ENCODE measurements at places on chromosomes 1 and 21.

GRCh38 chr1:4838231-4838630 is 183.8 kb downstream of the AJAP1 start:
- DNase-seq, result no peak

GRCh38 chr1:155646307-155646706 is 36.3 kb downstream of the MSTO1 start:
- DNase-seq, result no peak

- DNase-seq, result no peak
Measured at GRCh38 chr1:100265562-100265930, 470 bp upstream of the RTCA start.

- DNase-seq, result no peak
Measured at GRCh38 chr1:215002471-215002870, 80.1 kb upstream of the KCNK2 start.

DNA sequence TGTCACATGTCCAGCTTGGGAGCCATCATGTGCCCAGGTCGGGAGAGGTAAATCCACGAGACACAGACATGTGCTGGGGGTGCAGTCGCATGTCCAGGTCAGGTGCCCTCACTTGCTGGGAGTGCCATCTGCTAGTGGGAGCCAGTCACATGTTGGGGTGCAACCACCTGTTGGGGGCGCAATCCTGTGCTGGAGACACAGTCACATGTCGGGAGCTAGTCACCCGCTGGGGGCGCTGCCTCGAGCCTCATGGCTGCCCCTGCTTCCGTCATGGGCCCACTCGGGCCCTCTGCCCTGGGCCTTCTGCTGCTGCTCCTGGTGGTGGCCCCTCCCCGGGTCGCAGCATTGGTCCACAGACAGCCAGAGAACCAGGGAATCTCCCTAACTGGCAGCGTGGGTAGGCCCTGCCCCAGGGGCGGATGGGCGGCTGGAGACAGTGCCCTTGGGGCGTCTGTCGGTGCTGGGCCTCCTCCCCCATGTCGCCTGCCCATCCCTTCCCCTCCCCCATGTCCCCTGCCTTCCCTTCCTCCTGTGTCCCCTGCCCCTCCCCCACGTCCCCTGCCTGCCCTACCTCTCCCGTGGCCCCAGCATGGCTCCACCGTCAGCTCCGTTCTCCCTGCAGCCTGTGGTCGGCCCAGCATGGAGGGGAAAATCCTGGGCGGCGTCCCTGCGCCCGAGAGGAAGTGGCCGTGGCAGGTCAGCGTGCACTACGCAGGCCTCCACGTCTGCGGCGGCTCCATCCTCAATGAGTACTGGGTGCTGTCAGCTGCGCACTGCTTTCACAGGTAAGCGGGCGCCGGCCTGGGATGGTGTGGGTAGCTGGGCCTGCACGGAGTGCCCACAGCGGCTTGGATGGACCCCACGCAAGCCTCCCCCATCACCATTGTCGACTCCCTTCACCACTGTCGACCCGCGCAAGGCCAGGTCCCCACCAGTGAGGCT is at the start of gene PRSS38:
PRSS38 (plus strand) TSS at position 208 of the 942 bp plus-strand sequence; CDS start at position 250, 42 bp downstream.
- DNase-seq, result no peak

DNA sequence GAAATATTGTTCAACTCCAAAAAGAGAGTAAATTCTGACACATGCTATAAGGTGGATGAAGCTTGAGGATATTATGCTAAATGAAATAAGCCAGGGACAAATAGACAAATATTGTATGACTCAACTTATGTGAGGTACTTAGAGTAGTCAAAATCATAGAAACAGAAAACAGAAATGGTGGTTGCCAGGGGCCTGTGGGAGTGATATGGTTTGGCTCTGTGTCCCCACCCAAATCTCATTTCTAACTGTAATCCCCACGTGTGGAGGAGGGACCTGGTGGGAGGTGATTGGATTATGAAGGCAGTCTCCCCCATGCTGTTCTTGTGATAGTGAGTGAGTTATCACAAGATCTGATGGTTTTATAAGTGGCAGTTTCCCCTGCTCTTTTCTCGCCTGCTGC is 24.7 kb upstream of the DISP1 start:
- no peak for DNase-seq

DNA sequence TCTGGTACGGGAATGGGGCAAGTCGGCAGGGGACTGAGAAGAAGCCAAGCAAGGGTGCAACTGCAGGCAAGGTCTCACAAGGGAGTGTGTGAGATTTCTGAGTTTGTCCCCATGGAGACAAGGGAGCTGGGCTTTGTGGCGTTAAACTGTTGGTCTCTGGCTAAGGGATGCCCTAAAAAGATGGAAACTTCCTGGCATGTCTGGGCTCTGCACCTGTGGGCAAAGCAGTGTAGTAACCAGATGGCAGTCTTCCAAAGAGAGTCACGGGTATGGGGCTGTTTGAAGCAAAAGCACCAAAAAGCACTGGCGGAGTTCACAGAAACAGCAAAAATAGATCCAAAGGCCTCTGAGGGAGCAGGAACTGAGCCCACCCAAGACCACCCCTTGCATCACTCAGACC is 104.8 kb upstream of the SLC44A3 start:
- DNase-seq, result no peak

- no peak for DNase-seq
Measured at GRCh38 chr1:63868268-63868781, 94.5 kb downstream of the ROR1 start.

DNA sequence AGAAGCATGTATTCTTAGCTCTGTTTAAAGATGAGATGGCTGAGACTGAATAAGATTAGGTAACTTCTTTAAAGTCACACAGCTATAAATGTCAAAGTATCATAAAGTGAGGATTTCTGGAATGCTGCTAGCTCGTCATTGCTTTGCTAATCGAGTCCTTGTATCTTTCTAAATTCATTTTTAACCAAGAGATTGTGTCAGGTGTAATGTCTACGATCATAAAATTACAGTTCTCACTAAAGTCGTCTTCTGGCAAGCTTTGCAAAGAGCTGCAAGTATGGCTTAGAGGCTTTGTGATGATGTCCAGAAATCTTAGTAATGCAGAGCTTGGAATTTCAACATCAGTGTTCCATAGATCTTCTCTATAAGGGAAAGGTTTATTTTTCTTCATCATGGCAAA is 569.8 kb downstream of the LMO4 start:
- no peak for DNase-seq

DNA sequence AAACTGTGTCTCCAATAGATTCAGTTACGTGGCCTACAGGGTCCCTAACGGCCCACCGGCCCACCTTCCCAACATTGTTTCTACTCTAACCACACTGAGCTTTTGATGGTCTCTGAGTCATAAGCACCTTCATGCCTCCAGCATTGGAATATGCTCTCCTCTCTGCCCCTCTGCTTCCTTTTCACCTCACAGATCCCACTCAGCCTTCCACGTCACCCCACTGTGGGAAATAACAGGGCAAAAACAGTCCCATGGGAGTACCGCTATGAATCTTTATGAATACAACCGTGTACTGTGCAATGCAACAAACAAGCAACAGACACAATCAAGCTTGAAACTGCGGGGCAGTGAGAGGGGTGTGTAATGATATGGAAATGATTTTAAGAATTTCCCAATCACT is 5.3 kb upstream of the SARS1 start:
- DNase-seq, result no peak

GRCh38 chr1:70767377-70767776 is 280.2 kb downstream of the PTGER3 start:
- DNase-seq, result no peak

- no peak for DNase-seq
Measured at GRCh38 chr1:157542676-157543075, 9.6 kb downstream of the FCRL5 start.
